ENCODE measurements at places on chromosomes 5 and 9.

DNA sequence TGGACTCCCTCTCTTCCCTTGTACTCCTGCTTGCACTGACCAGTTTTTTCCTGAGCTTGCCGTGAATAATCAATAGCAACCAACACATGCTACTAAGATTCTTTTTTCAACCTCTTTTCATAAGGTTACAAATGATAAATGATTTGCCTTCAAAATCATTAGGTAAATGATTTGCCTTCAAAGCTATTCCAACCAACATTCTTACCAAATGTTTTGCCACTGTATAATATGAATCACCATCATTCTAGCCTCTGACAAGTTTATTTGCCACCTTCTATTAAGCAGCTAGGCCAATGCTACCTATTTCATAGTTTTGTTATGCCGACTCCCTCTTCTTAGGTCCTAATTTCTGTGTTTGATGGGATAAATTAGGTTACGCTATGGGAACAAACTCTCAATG, 385.1 kb downstream of the DTWD2 start:
- DNase-seq: no peak

GRCh38 chr5:173919443-173919842, 31.3 kb downstream of the CPEB4 start:
- DNase-seq: no peak

- DNase-seq: no peak
Measured at GRCh38 chr5:139740992-139741672, 54.5 kb upstream of the PSD2 start.

- DNase-seq: no peak
Measured at GRCh38 chr9:28234894-28235277, 661.6 kb upstream of the C9orf72 start.

GRCh38 chr9:82993856-82994605, 68.9 kb downstream of the RASEF start:
- DNase-seq: no peak

GRCh38 chr5:126531543-126532120, 63.4 kb downstream of the ALDH7A1 start:
- no peak for DNase-seq
